ENCODE measurements at places on chromosomes 4 and X.

DNA sequence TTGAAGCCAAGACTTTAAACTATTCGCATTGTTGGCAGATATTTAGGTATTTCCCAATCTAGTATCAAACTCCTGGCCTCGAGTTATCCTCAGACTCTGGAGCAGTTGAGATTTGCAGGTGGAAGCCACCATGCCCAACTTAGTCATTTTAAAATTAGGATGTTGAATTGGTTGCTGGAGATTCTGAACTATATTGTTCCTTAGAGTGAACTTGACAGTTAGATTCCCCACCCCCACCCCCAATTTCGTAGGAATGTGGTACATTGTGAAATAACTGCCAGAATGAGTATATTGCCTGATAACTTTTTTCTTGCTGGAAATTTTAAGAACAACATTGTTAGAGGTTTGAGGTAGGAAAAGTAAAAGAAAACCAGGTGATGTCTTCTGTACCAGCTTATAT is 2.3 kb downstream of the NOCT start:
- DNase-seq: no peak

DNA sequence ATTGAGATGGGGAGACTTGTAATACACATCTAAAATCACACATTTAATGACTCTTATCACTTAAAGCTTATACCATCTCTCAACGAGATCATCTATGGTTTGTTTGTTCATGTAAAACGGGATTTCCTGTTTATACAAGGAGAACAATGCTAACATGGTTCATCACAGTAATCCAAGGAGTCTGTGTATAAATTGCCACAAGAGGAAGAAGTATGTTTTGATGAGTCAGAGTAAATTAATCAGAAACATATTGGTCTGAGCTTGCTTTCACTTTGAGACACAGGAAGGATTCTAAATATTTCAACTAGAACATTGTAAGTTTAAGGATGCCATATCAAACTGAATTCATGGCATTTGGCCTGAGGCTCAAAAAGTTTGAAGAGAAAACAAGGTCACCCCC is 594.1 kb downstream of the GLUD2 start:
- no peak for DNase-seq

DNA sequence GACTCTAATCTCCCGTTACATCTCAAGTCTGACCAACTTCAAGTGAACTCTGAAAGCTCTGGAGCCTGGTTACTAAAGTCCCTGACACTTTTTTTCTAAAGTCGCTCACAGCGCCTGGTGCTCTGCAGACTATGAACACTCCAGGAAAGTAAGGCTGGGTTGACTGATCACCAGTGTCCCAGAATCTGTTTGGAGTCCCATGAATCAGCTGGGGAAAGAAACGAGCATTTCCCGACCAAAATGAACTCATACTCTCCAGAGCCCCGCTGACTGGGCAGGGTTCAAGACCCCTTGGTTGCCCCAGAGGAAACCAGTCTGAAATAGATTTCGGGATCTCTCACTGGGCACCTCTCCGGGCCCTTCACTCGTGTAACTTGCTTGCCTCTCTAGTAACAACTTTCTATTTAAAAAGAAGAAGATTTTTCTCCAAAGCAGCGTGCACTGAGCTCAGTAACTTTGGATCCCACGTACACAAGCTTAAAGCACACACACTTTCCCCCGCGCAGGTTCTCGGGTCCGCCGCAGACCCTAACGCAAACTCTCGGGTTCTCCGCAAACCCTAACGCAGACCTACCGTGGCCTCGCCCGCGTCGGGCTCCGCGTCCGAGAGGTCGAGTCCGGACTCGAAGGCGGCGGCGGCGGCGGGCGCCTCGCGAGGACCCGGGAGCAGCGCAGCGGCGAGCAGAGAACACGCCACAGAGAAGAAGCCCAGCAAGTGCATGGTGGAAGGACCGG is 964 bp downstream of the VEGFC start:
- no peak for DNase-seq

- no peak for DNase-seq
These were observed 434.3 kb upstream of the FAT1 start for GRCh38 chr4:187158003-187158402.

DNA sequence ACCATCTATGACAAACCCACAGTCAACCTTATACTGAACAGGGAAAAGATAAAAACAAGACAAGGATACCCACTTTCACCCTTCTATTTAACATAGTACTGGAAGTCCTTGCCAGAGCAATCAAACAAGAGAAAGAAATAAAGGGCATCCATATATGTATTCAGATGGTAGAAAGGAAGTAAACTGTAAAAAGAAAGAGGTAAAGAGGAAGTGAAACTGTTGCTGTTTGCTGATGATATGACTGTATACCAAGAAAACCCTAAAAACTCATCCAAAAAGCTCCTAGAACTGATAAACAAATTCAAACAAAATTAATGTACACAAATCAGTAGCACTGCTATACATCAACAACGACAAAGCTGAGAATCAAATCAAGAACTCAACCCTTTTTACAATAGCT is 538.7 kb upstream of the PABPC4L start:
- no peak for DNase-seq

DNA sequence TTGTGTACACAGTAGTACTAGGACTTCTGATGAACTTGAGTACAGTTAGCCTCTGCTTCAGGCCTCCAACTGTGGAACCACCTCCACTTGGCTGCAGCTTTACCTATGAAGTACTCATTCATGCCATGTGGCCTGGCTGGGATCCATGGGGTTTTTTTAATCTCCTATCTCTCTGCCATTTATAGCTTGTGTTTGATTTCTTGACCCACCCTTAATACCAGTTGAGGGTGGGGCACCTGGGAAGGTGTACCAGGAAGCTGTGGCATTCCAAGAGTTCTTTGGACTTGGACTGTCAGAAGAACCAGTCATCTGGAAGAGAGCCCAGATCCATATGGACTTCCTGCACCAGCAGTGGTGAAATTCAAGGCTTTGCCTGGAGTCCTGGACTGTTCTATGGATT is 230.1 kb downstream of the SHROOM3 start:
- no peak for DNase-seq

- DNase-seq: no peak
These were observed 58.6 kb upstream of the DCTD start for GRCh38 chr4:182975806-182976205.

DNA sequence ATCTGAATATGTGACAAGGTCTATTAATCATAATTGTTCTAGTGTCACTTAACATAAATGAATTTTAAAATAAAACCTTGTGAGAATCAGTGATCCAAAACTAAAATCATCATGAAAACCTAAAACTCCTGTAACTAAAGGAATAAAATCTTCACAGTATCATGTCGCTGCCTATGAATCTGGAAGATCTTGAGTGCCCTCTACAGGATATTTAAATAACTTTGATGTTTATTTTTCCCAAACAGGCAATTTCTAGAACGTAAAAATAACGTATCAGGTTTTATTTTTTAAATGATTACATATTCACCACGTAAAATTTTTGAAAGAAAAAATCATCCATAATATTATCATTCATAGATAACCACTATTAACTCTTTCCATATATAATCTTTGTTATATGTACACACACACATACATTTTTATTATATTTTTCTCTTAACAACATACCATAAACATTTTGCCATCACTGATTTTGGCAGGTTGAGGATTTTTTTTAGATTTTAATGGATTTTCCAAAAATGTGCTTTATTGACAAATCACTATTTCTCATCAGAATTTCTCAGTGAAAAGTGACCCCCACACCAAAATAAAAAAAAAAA is 79.6 kb downstream of the COMMD8 start:
- DNase-seq: no peak

- DNase-seq: no peak
These were observed 46.4 kb downstream of the SLC16A2 start for GRCh38 chrX:74467656-74468055.

DNA sequence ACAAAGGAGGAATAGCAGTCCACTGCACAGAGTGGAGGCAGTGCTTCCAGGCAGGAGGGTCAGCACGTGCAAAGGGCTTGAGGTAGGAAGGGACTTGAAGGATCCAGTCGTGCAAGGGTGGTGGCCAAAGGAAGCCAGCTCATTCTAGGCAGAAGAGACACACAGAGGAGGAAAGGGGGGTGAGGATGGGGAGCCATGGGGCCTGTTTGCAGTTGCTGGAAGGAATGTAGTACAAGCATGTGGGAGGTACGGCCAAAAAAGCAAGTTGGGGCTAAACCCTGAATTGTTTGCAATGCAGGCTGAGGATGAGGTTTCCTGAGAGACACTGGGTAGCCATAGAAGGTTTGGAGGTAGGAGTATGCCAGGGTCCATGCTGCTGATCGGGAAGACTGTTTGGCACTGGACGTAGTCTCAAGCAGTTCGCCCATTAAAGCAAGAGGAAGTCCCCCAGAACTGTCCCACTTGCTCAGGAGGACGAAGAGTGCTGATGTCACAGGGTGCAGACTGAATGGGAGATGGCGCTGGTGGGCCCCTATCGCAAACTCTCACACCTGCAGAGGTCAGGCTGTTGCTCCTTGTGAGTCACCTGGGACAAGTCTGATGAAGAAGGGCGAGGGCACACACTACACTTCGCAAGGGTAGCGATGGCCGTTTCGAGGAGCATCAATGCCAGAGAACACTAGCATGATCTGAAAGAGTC is 9.1 kb upstream of the MAN2B2 start:
- no peak for DNase-seq

DNA sequence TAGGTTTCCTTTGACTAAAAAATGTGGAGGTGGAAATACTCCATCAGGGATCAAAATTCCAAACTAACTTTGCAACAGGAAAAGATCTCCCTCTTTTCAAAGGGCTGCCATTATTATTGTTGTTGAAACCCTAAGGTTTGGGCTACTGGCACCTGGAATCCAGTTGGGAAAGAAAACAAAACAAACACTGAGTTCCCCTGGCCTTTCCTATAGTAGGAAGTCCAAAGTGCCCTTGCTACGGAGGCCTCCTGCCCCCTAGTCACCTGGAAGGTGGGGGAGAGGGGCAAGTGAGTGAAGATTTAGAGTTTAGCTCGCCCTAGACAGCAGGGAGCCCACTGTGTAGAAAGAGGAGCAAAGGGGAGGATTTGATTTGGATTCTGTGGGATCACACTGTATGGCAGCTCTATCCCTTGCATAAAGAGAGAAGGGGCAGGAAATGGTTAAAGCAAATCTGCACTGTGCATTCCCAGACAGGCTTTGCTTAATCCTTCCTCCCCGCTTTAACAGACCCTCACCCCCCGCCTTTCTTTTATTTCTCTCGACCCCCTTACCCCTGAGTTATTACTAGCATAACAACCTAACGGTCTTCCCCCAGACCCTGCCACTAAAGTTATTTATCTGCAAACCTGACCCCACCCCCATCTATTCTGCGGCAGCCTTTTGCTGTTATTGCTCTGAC is 627 bp upstream of the FAT4 start:
- DNase-seq: no peak

DNA sequence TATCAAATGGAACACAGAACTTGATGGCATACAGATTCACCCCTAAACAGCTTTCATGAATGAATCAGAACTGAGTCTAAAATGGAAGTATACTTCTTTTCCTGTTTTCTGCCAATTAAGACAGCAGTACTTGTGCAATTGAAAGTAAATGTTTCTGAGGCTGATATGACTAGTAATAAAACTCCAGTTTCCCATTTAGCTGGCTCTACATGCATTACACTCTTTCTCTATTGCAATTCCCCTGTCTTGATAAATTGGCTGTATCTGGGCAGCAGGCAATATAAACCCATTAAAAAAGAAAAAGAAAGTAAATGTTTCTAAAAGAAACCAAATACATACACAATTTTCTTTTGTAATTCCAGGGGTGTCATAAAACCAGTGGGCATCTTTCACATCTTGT is 4.6 kb downstream of the NOA1 start:
- no peak for DNase-seq

DNA sequence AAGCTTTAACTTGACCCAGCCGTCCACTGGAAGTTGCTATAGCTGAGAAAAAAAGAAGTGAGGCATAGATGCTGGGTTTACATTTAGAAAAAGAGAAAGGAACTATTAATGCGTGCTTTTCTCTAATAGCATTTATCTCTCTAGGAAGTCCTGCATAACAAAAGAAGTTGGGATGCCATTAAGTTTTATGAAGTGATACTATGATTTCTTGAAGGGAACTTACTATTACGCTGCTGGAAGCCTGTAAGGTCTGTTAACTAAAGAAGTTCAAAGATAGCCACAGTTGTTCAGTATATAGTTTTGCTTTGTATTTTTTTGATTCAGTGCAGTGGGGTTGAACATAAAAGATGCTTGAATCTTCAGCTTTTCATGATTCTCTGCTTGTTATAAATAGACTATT is 203.4 kb downstream of the CCSER1 start:
- DNase-seq: no peak

DNA sequence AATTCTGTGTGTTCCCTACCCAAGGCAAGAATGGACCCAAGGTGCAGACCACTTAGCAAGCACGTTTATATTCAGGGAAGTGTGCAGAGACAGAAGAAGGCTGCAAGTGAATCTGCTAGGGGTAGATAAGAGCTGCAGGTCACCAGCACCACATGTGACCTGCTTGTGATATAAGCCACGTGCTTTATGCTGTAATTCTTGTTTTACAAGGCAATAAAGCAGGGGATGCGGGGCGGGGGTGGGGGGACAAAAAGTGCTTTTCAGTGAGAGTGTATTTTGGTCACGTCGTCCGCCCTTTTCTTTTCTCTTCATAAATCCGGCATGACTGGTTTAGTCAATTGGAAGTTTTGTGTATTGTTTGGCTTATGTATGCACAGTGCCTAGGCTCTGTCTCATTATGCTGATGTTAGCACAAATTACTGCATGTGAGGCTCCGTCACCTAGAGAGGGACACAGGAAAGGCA is 192.7 kb downstream of the RBMX2 start:
- no peak for DNase-seq

GRCh38 chrX:51272638-51273037 is 60.0 kb upstream of the NUDT10 start:
- DNase-seq: no peak

DNA sequence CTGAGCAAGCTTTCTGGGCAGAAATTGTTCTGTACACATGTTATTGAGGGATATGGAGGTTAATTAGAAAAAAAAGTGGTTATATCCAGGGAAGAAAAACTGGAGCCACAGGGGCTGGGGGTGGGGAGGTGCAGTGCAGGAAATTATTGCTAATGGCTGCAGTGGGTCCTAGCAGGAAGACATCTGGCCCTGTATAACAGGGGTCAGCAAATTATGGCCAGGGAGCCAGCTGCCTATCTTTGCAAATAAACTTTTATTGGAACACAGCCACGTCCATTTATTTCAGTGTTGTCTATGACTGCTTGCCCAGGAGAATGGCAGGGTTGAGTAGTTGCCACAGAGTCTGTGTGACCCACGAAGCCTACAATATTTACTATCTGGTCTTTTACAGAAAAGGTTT is 23.4 kb upstream of the PRPS2 start:
- no peak for DNase-seq

- no peak for DNase-seq
These were observed 83.8 kb downstream of the CCKAR start for GRCh38 chr4:26406346-26406975.

DNA sequence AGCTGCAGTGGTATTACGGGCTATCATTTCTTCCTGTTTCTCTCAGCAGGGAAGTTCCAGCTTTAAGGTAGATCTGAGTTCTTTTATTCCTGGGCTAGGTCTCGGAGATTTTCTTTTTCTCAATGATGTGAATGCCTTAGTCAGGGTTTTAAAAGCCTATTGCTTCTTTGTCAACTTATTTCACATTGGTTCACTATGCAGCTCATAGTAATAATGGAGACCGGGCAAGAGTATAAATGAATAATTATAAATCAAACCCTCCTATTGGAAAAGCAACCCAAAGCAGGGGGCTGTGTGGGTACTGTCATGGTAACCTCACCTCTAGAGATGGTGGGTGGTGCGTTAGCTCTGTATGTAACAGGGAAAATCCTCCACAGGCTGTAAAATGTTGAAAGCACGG is 563.6 kb downstream of the RPA4 start:
- DNase-seq: no peak

All from activated CD8-positive, alpha-beta memory T cell treated with anti-CD3 and anti-CD28 coated beads, Interleukin-2, amount 50 U/mL, for 4 hours (primary cell).